ENCODE measurements at places on chromosomes 3 and 15.

GRCh38 chr3:194824100-194824499 is 138.4 kb downstream of the FAM43A start:
- DNase-seq, result no peak

- no peak for DNase-seq
Observed at GRCh38 chr3:15477951-15478639, 43.4 kb downstream of the COLQ start.

- DNase-seq, result no peak
Observed at GRCh38 chr15:36080759-36081158, 498.7 kb upstream of the CDIN1 start.

DNA sequence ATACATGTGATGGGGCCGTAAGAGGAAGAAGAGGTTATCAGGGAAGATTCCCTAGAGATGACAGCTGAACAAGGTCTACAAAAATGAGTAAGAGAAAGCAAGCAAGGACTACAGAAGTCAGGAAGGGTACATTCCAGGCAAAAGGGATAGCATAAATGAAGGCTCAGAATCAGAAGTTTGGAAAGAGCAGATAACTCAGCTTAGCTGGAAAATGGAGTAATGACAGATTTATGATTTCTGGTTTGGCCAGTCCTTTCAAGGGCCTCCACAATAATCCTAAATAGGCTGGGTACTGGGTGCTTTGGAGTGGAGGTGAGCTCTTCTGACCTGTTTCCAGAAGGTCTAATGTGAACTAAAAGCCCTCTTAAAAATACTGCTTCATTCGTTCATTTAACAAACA is 110.7 kb downstream of the MYO5A start:
- no peak for DNase-seq

DNA sequence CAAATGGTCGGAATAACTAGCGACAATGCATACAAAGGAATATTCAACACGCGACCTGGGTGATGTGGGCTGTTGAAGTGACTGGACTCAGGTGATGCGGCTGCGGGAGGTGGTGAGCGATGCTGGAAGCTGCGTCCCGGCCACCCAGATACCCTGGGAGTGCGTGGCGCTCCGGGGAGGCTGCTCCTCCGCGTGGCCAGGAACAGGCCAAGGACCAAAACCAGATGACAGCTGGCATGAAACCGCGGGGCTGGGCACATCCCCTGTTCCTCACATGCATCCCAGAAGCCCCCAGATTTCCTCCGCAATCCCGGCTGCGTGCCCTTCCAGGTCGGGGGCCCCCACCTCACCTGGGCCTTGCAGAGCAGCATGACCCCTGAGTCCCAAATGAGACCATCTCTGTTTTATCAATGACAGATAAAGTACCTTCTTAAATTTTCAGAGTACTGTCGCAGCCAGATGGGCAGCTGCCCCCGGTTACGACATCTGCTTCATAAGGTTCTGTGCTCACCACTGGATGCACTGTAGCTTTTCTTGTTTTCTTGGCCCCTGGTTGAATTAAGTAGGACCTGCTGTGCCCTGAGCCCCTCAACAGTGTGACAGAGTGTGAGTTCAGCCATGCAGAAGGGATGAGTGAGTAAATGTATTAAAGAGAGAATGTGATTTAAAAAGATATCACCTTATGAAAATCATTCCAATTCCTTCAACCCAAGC is 278.2 kb downstream of the GABRG3 start:
- no peak for DNase-seq

- DNase-seq, result no peak
Observed at GRCh38 chr3:36649125-36649524, 115.2 kb downstream of the DCLK3 start.

DNA sequence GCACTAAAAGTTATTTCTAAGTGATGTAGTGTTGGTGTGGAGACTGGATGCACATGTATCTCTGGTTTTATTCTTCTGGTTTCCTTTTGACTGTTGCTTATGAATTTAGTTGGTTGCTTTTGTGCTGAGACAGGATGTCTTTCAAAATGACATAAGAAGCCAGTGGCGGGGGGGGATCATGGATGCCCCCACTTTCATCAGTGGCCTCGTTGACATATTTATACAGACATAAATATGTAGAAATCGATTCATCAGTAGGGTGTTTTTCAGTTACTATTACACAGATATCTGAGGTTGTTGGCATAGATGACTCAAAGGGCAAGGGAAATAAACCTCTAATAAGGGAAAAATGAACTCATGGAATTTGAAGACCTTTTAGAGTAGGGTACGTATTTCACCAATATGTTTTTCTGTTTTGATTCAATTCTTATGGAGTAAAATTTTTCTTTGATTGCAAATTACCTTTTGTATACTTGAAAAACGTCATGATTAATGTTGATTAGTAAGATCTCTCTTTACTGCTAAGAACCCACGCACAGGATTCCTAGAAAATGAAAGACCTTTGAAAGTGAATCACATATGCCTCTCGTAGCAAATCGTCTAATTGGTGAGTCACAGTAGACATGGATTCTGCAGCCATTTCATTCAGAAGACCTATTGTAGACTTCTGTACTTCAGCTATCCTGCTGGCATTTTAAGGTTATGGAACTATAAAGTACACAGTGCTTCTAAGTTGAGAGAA is 97.4 kb upstream of the RBMS3 start:
- no peak for DNase-seq

DNA sequence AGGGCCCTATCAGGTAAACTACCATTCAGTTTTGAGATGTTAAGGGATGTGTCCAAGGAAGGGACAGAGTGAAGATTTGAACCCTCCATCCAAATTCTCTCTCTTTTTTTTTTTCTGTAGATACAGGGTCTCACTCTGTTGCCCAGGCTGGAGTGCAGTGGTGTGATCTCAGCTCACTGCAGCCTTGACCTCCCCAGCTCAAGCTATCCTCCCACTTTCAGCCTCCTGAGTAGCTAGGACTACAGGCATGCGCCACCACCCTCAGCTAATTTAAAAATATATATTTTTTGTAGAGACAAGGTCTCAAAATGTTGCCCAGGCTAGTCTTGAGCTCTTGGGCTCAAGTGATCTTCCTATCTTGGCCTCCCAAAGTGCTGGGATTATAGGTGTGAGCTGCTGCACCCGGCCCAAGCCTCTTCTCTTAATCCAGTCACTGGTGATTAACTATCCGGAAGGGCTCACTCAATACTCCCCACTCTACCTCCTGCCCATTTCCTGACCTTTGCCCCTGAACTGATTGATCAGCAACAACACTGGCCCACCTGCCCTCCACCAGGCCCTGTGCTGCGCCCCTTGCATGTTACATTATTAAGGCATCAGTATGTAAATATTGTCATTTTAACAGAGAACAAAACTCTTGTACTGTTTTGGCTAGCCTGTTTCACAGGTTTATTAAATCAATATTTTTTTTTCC is 164.7 kb downstream of the CTNNB1 start:
- DNase-seq, result no peak

- no peak for DNase-seq
Observed at GRCh38 chr3:32105291-32106131, 909 bp upstream of the GPD1L start.

DNA sequence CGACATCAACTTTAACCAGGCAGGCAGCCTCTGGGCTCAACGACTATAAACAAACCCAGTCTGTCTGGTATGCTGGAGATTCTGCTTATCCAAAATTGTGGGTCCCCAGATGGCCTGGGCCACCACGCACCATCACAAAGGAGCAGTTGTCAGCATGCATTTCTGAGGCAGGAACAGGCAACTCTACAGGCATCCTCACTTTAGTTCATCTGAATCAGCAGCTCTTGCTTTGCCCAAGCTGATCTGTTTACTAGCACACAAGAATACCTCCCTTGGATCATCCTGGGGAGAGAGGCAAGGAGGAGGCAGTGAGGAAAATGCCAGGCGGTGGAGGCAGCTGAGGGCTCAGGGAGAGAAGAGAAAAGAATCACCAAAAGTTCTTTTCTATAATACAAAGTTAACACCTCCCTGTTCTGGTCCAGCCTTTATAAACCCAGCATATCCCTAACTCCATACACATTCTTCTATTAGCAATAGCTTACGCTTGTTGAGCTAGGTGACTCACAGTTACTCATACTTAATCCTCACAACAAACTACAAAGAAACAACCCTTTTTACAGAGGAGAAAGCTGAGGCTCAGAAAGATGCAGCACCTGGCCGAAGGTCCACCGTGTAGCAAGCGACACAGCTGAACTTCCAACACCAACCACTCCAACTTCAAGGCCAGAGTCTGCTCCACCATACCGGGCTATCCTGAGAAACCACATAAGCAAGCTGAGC is 33.6 kb downstream of the ZDHHC3 start:
- DNase-seq, result no peak

GRCh38 chr15:90970274-90970673 is 15.6 kb downstream of the RCCD1 start:
- no peak for DNase-seq

GRCh38 chr3:115518100-115518852 is 105.0 kb upstream of the GAP43 start:
- DNase-seq, result no peak

- DNase-seq, result no peak
Observed at GRCh38 chr15:72141171-72142084, 23.2 kb downstream of the SENP8 start.

DNA sequence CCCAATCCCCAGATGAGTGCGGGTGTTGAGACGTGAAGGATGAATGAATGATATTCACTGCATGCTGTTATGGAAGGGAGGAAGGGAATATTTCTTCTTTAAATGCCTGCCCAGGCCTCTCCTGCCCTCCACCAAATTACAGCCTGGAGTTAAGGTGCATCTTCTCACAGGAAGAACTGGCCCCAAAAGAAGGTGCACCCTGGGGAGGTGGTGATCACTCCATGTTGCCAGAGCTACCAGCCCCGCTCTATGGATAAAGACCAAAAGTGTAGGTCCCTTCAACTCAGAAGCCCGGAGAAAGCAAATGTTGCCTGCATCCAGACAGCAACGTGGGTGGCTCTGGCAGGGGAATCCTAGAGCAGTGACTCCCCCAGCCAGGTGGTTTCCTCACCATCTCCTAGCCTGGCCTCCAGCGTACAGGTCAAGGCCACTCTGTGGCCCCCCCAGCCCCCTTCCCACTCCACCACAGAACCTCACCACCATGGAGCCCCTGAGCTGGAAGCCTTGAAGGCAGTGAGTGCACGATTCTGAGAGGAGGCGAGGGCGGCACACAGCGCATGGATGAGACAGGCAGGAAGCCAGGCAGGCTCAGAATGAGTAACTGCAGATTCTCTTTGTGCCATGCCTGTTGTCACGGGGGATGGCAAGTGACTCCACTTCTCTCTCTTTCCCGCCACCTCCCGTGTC is 3.5 kb upstream of the VIPR1 start:
- DNase-seq, result no peak

DNA sequence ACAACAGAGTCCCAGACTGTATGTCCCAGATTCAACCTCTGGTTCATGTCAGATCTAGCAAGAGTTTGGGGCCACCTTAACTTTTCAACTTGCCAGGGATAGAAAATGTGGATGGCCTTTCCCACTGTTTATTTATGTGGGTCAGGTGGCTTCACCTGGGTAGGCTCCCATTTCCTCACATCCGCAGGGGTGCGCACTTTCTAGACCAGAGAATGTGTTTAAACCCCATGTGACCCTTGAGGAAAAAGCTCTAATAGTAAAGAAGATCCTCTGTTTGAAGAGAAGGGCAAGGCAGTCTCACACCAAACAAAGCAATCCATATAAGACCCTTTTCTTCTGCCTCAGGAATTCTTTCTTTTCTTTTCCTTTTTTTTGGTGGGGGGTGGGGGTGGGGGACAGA is 167.2 kb upstream of the TSC22D2 start:
- DNase-seq, result no peak

GRCh38 chr15:77015646-77016320 is 20.9 kb downstream of the PSTPIP1 start:
- DNase-seq, result no peak

GRCh38 chr3:16595778-16596177 is 9.4 kb downstream of the DAZL start:
- DNase-seq, result no peak

- DNase-seq, result no peak
Observed at GRCh38 chr3:32815841-32816438, 1.9 kb upstream of the TRIM71 start.

GRCh38 chr3:160159341-160159740 is 65.9 kb upstream of the C3orf80 start:
- DNase-seq, result no peak

DNA sequence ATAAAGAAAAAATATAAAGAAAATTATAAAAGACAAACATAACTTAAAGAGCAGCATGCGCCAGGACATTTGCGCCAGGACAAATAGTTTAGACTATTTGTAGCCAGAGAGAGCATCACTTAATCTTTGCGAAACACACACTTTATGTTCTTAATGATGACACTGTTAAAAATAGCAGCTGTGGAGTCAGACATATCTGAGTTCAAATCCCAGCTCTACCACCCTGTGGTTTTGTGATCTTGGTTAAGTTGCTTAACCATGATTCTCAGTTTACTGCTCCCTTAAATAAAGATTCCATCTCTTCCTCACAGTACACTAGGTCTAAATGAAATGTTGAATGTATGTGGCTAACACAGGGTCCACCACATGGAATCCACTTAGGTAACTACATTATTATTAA is 31.4 kb downstream of the KCNMB2 start:
- no peak for DNase-seq

DNA sequence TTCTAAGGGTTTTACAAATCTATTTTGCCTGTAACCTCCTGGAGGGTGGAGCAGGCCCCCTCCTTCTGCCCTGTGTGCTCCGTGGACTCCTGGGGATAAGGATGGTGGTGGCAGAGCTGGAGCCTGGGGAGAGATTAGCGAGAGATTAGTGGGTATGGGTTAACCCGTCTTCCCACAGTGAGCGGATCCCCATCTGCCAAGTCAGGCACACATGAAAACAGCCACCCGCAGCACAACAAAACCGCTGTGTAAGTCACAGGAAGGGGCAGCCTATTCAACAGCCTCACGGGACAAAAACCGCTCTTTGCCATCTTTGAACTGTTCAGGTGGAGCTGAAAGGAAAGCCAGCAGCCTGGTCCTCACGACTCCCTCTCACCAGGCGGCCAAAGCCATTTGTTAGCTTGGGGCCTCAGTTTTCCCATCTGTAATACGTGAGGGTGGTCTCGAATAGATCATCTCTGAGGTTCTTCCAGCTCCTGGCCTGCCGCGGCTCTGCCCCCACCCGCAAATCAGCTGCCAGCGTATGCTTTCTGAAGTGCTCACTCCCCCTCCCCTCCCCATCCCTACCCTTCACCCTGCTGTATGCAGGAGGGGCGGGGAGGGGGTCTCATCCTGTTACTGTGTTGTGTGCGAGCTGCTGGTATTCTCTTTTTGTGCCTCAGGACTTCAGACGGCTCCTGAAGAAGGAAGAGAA is 43.6 kb downstream of the PDIA5 start:
- DNase-seq, result no peak
